ENCODE measurements at places on chromosomes 3 and 15.

GRCh38 chr15:98528046-98528725 lies 120.2 kb upstream of the IGF1R start:
- no peak for DNase-seq

GRCh38 chr15:83057002-83057401 lies 10.1 kb downstream of the BTBD1 start:
- no peak for DNase-seq

DNA sequence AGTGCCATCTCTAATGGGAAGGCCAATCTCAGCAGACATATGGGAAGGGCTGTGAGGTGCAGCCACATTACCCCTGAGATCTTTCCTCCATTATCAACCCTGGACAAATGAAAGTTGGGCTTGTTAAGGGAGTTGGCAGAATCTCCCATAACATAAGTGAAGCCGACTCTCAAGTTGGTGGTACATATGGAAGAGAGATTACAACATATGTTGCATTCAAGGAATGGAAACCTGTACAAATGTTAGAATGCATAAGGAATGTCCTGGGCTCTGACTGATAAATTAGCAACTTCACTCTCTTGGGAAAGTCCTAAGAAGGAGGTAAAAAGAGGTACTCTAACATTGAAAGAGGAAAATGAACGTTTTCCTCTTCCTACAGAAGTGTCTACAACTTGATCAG lies 288.7 kb downstream of the IL20RB start:
- DNase-seq, result no peak

- DNase-seq, result peak; percentile 80
Measured at GRCh38 chr3:25297667-25298585, 130.1 kb upstream of the RARB start.

- peak; percentile 23 for DNase-seq
Measured at GRCh38 chr3:172367205-172368105, 80.8 kb downstream of the GHSR start.

GRCh38 chr3:47799733-47800132 lies 3.2 kb upstream of the DHX30 start:
- no peak for DNase-seq

- DNase-seq, result no peak
Measured at GRCh38 chr3:128144512-128145187, 8.6 kb upstream of the EEFSEC start.

- DNase-seq, result no peak
Measured at GRCh38 chr15:101397521-101398003, 91.9 kb downstream of the PCSK6 start.

GRCh38 chr3:33054100-33055092 lies 42.5 kb downstream of the GLB1 start:
- no peak for DNase-seq

DNA sequence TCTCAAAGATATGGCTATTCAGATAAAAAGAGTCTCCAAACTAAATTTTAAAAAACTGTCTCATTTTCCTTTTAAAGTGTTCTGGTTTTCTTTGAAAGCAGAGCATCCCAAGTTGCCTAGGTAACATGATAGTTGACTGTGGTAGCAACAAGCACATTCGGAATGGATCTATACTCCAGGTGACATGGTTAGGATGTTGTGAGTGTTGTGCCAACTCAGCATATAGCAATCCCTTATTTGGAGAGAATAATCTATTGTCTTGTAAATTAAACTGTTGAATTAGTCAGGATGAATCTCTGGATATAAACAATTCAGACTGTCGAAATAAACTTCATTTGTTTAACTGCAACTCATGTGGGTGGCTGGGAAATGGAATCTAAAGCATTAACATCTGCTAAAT lies 418.6 kb downstream of the TUSC7 start:
- DNase-seq, result no peak

GRCh38 chr3:141505166-141505565 lies 18.3 kb downstream of the RASA2 start:
- no peak for DNase-seq

- no peak for DNase-seq
Measured at GRCh38 chr3:136186344-136186743, 9.8 kb downstream of the MSL2 start.

GRCh38 chr3:192825216-192825615 lies 92.4 kb downstream of the MB21D2 start:
- no peak for DNase-seq

GRCh38 chr15:38843051-38843501 lies 278.5 kb upstream of the RASGRP1 start:
- peak; percentile 57 for DNase-seq

GRCh38 chr3:126448893-126449180 lies 26.9 kb downstream of the ZXDC start:
- DNase-seq, result no peak

- no peak for DNase-seq
Measured at GRCh38 chr3:194351080-194351672, at the start of gene CPN2. CPN2 (minus strand) TSS chr3:194351328; CDS start chr3:194342702, 8,626 bp downstream.

DNA sequence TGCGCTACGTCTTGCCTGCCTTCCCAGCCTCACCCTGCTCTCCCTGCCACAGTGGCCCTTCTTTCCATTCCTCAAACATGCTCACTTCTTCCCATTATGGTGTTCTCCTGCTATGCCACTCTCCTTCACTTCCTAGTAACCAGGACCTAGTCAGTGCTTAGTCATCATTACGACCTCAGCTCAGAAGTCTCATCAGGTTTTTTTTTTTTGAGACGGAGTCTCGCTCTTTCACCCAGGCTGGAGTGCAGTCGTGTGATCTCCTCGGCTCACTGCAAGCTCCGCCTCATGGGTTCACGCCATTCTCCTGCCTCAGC lies 149.5 kb downstream of the GREM1 start:
- DNase-seq, result peak; percentile 49

DNA sequence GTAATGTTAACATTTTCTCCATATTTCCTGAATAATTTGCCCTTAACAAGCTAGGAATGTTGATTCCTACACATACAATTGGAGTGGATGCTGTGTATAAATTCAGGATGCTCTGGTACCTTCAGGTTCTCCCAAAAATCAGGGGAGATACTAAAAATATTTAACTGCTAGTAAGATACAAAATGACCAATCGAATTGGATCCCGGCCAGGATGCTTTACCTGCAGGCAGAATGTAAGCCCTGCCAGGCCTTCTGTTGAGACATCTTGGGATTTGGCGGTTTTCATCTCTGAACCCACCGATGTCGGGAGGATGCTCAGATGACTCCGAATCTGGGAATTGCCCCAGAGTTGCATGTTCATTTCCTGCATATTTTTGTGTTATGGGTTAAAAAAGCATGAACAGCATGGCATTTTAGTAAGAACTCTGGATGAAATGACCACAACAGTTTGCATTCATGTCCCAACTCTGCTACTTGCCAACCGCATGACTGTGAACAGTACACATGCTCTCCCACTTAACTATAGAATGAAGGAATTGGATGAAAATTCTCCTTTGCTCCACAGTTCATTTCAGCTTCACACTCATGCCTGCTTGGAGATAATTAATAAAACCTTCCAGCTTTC lies 241.4 kb upstream of the TBL1XR1 start:
- DNase-seq, result no peak

- no peak for DNase-seq
Measured at GRCh38 chr15:95319242-95319641, 1011.3 kb upstream of the NR2F2 start.

DNA sequence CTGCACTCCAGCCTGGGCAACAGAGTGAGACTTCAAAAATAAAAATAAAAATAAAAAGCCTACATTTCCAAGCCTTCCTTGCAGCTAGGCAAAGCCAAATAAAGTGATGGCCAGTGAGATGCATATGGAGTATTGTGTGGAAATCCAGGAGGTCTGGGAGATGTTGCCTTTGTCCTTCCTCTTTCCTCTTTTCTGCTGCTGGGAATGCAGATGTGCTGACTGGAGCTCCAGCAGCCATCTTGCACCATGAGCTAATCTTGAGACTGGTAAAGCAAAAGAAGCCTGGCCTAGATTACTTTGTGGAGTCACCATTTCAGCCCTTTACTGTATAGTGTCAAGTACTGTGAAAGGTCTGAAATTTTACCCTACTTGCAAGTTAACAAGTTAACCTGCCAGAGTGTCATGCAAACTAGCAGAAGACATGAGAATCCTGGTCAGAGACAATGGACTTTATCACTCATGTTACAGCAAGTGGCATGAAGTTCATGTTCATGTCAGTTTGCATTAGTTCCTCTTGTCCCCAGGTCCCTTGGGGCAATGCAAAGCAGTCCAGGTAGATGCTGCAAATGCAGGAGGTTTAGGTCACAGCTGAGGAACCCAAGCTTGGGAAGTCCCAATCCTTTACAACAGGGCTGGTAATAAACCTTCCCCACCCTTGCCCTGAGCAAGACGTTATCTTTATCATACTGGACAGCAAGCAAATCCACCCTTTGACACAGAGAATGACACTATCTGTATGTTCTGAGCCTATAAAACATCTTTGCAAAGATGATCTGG lies 103.1 kb downstream of the TLE3 start:
- no peak for DNase-seq

DNA sequence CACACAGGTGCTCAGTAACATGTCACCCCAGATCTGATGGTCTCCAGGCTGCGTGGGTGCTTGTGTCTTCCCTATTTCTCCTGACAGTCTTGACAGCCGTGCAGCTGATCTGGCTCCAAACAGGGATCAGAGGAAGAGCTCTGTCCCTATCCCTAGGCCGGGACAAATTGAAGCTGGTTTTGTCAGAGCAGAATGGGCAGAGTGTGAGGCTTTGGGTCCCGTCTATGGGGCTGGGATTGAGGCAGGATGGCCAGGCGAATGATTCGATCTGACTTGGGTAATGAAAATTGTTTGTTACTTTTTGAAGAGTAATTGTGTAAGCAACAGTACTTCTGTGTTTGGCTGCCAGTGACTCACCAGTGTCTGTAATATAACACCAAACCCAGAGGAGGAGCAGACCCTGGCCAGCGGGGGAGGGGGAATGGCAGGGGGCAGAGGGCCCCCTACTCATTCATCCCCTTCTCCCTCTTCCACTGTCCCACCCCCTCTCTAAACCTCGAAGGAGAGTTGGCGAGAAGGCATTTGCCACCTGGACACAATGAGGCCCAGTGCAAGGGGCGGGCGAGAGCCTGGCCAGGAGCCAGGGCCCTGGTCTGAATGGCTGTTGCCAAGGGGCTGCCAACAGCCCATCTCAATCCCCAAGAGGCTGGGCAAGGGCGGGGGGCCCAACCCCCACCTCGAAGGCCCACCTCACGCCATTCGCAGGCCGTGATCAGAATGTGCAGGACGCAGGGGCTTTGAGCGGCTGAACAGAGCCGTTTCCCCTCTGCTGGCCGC lies 4.9 kb upstream of the MAGEF1 start:
- DNase-seq, result peak; percentile 79

DNA sequence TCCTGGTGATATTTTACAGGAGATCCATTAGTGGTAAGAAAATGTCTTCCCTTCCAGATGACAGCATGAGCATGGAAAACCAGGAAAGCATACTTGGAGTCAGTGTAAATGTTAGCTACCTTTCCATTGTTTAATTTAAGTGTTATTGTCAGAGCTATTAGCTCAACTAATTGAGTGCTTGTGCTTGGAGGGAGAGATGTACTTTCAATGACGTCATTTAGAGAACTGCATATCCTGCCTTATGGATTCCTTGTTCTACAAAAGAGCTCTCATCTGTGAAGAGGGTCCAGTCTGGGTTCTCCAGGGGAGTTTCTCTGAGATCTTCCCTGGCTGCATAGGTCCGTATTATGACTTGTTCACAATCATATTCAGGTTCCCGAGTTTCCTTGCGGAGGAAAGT lies 687.2 kb downstream of the TBL1XR1 start:
- DNase-seq, result no peak

DNA sequence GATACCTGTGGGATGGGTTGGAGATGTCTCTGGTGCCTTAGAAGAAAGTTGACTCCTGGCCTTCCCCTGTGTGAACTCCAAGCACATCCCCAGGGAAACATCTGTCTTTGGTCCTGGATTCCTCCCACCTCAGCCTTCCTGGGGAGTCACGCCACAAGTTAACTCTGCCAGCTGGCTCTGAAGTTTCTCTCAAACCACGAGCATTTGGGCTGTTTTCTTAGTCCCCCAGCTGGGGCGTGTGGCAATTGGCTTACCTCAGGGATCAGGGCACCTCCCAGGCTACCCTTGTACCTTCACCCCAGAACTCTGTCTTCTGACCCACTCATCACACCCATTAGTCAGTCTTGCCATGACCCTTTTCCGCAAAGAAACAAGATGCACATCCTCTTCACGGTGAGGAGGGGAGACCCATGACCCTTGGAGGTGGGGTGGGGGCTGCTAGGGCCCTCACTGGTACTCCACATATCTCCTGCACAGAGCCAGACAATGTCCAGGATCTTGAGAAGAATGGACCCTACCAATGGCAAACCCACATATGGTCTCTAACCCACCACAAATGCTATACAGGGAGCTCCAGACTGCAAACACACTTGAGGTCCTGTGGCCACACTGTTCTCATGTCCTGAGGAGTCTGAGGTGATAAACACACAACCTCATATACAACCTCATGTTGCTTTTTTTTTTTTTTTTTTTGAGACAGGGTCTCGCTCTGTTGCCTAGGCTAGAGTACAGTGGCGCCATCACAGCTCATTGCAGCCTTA lies 3.9 kb downstream of the NEIL1 start:
- no peak for DNase-seq

DNA sequence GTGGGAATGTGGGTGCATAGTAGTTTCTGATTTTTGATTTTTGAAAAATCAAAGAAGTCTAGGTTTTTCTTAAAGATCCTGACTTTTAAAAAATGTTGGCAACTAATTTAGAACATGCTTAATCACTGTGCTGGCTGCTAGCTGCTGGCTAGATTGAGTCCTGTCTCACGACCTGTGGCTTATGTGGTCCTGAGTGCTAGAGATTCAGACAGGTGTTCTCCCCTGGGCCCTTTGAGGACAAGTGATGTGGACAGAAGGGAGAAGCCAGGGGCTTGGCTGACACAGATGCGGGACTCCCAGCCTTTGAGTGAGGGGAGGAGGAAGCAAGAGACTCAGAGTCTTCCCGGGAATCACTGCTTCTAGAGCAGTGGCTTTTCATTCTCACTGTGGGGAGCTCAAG lies 47.5 kb downstream of the CORO2B start:
- DNase-seq, result no peak

DNA sequence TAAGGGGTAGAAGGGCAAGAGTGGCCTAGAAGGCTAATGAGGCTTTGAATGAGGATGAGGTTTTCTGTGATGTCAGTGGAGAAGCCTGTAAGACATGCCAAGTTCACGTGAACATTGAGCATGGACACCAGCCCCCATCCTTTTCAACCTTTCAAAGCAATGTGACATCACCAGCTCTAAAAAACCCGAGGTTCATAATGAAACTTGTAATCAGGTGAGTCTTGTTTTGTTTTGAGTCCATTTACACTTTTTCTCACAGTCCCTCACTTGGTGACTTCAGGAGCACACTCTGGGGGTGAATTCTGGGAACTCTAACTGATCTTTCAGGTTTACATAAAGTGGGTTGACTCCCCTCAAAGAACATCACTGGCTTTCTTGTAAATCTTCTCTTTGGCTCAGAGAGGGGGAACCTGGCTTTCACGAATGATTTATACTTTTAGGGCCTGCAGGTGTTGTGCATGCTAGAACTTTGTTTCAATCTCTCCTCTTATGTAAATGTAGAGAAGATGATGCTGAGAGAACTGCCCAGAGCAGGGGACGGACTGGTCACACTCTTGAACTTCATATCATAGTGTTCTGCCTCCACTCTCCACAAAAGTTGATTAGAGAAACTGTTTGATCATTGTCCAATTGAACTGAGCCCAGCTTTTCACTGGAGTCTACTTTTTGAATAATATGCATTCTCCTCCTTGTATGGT lies 224.7 kb upstream of the SATB1 start:
- DNase-seq, result no peak

- no peak for DNase-seq
Measured at GRCh38 chr3:62210011-62210410, 163.3 kb downstream of the FEZF2 start.

Data from adipocyte (in vitro differentiated cells).